BJ (cell line): ENCODE measurements at places on chromosomes 5 and 9.

- DNase-seq = no peak
Measured at GRCh38 chr5:63401436-63402046, 560.7 kb downstream of the HTR1A start.

GRCh38 chr9:129402371-129402739, 218.5 kb downstream of the C9orf50 start:
- no peak for DNase-seq

DNA sequence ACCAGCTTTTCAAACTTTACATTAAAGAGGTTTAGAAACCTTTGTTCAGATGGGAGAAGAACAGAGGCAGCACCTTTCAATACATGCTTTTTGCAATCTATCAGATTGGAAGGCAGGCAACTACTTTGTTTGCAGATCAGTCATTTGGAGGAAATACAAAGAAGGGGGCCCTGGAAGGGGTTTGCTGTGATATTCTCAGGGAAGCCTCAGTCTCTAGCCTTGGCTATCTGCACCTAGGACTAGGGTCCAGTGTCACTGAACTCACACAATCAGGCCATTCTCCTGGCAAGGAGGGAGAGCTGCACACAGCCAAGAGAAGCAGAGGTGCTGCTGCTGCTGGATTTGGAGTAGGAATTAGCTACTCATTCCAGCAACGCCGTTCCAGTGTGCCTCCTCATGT, 79.5 kb downstream of the CRB2 start:
- no peak for DNase-seq

DNA sequence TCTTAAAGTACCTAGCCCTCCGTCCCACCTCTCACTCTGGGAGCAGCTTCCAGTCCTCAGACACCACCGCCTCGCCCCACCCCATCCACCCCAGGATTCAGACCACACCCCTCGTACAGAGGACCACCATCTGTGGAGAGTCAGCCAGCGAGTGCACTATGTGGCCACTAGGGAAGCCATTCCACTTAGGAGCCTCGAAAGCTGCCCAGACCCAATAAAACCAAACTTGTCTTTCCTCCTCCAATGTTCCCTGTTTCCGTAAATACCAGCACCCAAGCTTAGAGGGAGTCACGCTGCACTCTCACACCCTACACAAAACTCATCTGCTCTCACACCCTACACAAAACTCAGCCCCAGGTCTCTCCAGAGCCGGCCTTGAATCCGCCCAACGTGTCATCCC, 1.9 kb downstream of the GCNT4 start:
- DNase-seq = no peak

DNA sequence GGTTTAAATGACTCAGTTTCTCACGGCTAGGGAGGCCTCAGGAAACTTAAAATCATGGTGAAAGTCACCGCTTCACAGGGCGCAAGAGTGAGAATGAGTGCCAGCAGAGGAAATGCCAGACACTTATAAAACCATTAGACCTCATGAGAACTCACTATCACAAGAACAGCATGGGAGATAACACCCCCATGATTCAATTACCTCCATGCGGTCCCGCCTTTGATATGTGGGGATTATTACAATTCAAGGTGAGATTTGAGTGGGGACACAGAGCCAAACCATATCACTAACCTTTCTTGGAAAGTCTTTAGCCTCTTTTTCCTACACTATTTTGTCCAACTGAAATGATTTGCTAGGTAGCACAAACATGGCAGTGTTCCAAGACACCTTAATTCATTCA, 533.9 kb upstream of the NUDT12 start:
- DNase-seq = no peak

GRCh38 chr9:92790542-92791527, 26.2 kb upstream of the BICD2 start:
- DNase-seq = no peak

DNA sequence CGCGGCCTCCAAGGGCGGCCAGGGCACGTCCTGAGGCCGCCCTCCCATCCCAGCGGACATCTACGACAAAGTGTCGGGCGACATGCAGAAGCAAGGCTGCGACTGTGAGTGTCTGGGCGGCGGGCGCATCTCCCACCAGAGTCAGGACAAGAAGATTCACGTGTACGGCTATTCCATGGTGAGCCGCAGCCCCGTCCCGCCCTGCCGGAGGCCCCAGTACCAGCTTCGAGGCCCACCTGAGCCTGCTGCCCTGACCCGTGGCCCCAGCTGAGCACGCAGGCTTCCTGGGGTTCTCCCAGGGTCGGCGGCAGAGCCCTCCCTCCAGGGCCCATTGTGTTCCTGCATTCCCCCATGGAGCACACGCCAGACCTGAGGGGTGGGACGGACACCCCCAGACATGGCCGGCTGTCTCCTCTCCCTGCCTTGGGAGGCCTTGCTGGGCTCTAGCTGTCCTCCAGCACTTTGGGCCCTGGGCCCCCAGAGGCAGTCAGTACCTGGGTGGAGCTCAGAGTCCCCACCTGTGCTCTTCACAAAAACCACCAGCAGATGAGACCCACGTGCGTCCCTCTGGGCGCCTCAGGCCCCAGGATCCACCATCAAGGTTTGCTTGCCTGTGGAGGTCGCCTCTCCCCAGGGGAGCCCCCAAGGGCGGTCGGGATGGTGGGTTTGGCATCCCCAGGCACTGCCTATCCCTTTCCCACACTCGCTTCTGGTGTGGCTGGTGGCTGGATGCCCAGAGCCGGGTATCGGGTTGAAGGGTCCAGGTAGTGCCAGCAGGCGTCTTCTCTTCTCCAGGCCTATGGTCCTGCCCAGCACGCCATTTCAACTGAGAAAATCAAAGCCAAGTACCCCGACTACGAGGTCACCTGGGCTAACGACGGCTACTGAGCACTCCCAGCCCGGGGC, 1.0 kb downstream of the PHPT1 start:
- DNase-seq = no peak

GRCh38 chr9:38278931-38279679, 113.4 kb upstream of the ALDH1B1 start:
- DNase-seq = no peak

- DNase-seq = no peak
Measured at GRCh38 chr5:10366310-10367272, 13.1 kb downstream of the MARCHF6 start.

DNA sequence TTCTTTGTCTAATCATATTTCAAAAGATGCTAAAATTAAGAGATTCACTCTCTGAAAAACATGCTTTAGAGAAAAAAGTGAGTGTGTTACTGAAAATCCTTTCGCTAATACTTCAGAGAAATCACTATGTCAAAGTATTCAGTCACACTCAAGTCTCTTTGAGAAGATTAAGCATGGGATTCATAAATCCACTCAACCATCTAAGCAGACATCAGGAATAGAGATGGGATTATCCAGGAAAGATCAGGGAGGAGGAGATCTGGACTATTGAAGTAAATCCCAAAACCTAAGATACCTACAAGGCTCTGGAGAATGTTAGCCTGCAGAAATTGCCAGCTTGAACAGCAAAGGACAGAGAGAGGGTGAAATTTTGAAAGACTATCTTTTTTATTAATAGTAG, 317.2 kb upstream of the ACO1 start:
- DNase-seq = no peak

- DNase-seq = no peak
Measured at GRCh38 chr5:149900390-149900789, 44.2 kb downstream of the PDE6A start.

DNA sequence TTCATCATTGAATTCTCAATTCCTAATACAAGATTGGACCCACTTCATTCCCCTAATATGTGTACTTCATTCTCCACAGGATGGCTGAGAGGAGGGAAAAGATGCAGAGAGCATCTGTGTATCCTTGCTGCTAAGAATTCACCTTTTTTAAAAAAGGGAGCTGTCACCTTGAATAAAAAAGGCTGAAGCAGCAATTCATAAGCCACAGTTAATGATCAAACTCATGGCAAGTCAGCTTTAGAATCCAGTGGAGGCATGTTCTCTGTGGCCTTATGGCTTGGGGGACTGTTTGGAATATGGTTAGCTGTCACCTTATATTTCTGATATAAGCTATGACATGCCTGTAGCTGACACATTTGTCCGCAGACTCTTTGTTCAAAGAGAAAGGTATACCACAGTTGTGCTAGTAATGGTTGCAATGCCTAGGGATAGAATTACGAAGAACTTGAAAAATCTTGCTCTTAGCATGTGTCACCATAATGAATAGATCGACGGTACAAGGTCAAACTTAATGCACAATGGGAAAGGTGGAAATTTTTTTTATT, 256.8 kb upstream of the TNC start:
- DNase-seq = no peak

GRCh38 chr5:38874948-38875456, 29.2 kb downstream of the OSMR start:
- DNase-seq = no peak

DNA sequence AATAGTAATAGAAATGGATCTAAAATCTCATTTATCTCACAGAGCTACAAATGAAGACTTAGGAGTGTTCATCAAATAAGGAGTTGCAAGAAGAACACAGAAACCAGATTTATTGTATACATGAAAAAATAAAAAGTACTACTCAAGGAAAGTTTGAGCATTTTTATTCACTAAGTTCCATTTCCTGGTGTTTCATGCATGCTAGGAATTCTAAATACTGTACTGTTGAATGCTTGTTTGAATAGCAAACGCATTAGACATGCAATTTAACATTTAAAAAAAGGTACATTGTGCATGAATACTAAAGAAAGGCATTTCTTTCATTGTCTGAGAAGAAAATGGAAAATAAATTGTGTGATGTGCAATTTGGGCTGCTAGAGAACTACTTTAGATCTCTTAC, 52.1 kb downstream of the C6 start:
- peak; percentile 46 for DNase-seq

- DNase-seq = no peak
Measured at GRCh38 chr5:132177691-132178149, 49.9 kb downstream of the P4HA2 start.

- DNase-seq = no peak
Measured at GRCh38 chr9:137955586-137955985, 78.0 kb downstream of the CACNA1B start.

DNA sequence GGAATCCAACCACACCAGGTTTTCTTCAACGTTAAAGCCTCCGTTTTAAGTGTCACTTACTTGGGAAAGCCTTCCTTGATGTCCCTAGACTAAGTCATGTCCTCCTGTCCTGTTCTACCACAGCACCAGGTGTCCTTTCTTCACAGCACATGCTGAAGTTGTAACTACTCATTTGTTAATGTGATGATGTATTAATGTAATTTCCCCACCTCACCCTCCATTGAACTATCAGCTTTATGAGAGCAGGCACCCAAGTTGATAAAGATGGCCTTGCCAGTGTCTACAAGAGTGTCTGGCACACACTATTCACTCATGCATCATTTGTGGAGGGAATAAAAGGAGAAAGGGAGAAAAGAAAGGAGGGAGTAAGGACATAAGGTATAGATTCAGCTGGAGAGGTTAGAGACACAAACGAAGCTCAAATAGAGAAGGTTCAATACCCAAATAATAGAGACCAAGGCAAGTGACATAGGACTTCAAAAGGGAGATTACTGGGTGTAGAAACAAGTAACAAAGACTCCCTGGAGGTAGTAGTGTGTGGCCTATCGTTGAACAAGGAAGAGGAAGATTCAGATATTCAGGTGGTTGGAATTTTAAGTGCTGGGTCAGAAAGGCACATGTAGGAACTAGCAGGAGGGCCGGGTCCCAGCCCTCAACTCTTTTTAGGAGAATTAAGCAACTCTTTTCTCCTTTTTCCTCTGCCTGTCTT, 6.6 kb downstream of the ITK start:
- DNase-seq = no peak

DNA sequence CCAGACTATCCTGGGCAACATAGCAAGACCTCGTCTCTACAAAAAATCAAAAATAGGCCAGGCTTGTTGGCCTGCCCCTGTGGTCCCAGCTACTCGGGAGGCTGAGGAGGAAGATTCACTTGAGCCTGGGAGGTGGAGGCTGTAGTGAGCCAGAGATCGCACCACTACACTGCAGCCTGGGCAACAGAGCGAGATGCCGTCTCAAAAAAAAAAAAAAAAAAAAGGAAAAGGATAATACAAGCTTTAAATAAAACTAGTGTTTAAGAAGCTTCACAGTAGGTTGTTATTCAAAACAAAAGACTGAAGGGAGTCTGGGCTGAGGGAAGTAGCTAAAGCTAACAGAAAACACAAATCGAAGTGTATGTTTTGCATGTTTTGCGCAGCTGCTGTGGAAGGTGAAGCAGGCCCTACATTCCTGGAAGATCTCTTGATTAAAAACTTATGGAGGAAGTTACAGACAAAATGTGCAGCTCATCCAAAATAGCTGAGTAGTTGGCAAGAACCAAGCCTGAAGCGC, 581 bp upstream of the C9orf40 start:
- DNase-seq = peak; percentile 53

GRCh38 chr9:126397056-126397455, 70.4 kb downstream of the MVB12B start:
- no peak for DNase-seq

GRCh38 chr9:96203867-96204501, 98.0 kb downstream of the HSD17B3 start:
- DNase-seq = no peak

DNA sequence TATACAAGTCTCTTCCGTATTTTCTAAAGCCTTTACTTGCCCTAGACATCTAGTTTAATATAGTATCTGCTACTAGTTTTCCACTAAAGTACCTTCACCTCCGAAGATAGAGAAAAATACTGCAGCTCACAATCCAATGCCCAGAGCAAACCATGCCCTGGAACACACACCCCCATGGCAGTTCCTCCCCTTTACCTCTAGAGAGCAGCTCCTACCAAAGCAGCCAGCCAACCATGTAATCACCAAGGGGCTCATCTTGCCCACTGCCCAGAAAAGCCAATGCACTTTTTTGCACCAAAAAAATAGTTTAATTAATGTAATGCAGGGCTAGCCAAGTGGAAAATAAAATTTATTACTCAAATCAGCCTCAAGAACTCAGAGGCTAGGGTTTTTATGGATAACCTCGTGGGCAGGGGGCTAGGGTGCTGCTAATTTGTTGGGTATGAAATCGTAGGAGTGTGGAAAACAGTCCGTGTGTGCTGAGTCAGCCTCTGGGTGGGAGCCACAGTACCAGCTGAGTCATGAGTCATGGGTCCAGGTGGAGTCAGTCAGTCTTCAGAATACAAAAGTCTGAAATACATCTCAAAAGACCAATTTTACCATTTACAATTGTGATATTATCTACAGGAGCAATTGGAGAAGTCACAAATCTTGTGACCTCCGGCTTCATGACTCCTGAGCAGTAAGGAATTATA, 120.1 kb upstream of the ACO1 start:
- no peak for DNase-seq

- no peak for DNase-seq
Measured at GRCh38 chr9:121886759-121887485, 206.2 kb downstream of the TTLL11 start.

- DNase-seq = no peak
Measured at GRCh38 chr5:131943916-131944315, 1.5 kb downstream of the MEIKIN start.
